ENCODE measurements at places on chromosomes 3 and 15. TPM values are rescaled to one million over a fixed set of nuclear protein-coding genes. Genes with fewer than 3 reads are reported as not detected.

Gene IMPG2
- total RNA-seq, result 3.3 TPM

Gene PLA2G4B
- total RNA-seq, result 2.4 TPM

GRCh38 chr15:61033940-61034677 lies 195.0 kb downstream of the RORA start:
- no peak for DNase-seq

Gene SRP14
- total RNA-seq, result 102 TPM

DNA sequence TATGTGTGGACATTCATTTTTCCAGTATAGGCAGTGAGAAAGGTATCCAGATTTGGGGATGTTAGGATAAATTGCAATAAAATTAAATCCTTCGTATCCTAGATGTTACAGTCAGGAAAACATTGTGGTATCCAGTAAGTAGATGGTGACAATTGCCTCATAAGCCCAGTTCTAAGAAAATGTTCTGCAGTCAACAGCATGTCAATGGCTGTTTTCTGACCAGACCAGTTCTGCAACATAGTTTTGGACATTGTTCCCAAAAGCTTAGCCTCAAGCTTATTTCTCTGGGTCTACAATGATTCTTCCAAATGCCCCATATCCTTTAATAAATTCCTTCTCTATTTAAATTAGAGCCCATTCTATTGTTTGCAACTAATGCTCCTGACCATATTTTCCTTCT lies 480.7 kb downstream of the FHIT start:
- no peak for DNase-seq

GRCh38 chr3:122947196-122947595 lies 80.4 kb downstream of the SEMA5B start:
- no peak for DNase-seq

- DNase-seq, result no peak
These were observed 905.8 kb downstream of the IGSF11 start for GRCh38 chr3:118128886-118129285.

DNA sequence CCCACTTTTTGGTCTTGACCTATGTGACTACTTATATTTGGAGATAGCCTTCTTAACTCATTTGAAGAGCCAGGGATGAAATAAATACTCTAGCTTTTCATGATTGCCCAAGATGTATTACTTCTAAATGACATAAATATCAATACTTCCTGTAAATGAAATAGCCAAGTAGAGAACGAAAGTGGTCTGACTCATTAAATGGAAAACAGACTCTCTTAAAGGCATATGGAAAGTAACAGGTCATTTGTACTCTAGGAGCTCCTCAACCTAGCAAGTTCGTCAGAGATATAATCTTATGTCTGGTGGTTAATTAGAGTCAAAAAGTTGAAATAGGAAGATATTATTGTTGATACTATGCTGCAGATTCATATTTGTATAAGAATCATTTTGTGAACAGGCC lies 1105.4 kb downstream of the TUSC7 start:
- DNase-seq, result no peak

- DNase-seq, result no peak
These were observed 19.1 kb upstream of the SPINK8 start for GRCh38 chr3:48352546-48352945.

GRCh38 chr3:100400419-100400779 lies 490 bp downstream of the TOMM70 start:
- DNase-seq, result peak; percentile 8

DNA sequence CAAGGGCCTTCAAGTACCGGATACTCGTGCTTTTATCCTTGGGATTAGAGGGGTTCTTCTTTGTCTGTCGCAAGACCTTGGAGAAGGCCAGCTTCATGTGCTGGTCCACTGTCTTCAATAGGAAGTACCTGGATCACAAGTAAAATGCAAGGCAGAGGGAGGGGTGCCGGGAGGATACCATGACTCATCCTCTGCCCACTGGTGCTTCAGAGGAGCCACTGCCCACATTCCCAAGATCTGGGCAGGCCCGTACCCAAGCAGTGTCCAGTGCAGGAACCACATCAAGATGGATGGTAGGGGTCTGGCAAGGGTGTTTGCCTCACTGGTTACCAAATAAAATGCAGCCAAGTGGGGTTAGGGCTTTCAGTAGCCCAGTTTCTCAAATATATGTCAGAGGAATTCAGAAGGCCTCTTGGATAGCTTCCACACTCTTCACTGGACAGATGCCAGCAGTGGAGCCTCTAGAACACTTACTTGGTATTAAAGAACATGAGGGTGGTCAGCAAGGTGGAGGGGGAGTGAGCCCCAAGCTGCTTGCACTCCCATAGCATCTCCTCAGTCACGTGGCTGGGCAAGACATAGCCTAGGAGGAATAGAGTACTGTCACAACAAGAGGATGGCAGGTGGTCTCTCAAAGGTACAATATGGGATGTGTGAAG lies 3.6 kb upstream of the IMPDH2 start:
- DNase-seq, result no peak

DNA sequence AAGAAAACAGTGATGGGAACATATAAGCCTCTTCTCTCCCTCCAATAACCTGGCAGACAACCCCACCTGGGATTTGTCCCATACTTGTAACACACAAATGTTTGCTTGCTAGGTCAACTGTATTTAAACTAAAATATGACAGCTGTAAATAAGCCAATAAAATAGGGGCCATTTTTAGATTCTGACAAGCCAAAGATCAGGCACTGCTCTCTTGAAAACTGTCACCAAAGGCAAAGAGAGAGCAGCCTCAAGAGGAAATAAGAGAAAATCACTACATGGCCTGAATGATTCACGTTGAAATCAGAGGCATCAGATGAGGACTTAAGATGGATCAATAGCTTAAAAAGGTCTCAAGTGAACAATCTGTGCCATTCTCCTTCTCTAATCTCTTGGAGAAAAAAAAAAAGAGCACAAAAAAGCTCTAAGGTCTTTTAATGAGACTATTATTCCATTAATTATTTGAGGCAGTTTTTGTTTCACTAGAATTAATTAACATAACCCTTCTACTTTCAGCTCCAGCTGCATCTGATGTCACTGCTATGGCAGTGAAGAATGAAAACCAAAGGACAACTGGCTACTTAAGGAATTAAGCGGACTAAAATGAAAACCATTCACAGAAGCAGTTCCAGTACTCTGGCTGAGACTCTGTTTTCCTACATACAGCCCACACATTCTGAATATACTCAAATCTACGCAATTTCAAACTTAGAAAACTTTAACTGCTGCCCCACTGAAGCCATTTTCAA lies 19.0 kb downstream of the MYO5A start:
- no peak for DNase-seq

- DNase-seq, result no peak
These were observed 67.4 kb downstream of the RPLP1 start for GRCh38 chr15:69520067-69520466.

GRCh38 chr3:121481106-121481880 lies 64.5 kb downstream of the POLQ start:
- DNase-seq, result no peak

DNA sequence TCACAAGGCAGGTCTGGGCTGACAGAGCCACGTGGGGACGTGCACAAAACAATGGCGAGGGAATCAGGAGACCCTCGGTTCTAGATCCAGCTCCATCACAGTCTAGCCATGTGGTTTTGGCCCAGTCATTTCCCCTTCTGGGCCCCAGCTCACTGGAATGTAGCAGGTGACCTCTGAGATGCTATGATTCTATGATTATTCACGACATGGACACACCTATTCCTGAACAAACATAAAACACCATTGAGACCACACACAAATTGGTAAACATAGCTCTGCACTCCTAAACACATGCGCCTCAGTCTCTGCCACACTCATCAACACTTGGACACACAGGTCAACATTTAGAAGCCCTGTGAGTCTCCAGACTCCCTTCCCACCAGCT lies 9.0 kb downstream of the IGDCC4 start:
- no peak for DNase-seq

Gene SMCO1
- not detected for total RNA-seq

Gene ALAS1
- total RNA-seq, result 51.4 TPM

DNA sequence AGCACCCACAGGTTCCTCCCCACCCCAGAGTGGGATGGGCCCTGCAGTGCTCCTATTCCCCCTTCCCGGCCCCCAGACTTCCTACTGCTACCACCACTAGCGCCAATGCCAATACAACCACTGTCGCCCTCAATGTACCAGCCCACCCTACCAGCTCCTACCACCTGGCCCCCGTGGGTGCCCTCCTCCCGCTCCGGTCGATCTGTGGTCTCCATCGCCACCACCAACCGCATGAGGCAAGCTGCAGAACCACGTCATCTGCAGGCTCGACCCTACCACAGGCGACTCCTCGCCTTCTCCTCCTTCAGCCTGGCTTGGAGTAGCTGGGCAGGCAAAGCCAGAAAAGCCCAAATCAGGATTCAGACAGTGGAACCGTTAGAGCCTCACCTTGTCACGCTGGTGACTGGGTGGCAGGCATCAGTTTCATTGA lies 179.3 kb downstream of the POTEB3 start:
- no peak for DNase-seq

Gene EOMES
- 6.9 TPM for total RNA-seq

GRCh38 chr15:43219929-43220928 lies 589 bp downstream of the EPB42 start:
- no peak for DNase-seq

Gene PLSCR2
- total RNA-seq, result not detected

DNA sequence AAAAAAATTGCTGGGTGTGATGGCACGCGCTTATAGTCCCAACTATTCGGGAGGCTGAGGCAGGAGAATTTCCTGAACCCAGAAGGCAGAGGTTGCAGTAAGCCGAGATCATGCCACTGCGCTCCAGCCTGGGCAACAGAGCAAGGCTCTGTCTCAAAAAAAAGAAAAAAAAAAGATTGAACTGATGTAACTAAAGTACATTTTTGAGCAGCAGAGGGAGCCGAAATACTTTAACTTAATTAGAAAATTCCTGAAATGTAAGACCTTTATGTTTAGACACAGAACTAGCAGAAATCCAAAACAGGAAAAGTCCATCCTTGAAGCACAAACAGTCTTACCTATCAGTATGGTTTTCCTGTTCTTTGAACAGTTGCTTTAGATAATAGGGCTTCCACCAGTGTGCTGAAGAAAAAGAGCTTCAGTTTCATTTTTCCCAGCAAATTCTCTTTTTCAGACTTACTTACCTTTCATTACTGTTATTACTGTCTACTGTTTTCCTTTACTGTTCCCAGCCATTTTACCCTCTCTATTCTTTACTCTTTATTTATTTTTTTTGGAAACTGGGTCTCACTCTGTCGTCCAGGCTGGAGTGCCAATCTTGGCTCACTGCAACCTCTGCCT lies 33.4 kb upstream of the ZNF609 start:
- no peak for DNase-seq

DNA sequence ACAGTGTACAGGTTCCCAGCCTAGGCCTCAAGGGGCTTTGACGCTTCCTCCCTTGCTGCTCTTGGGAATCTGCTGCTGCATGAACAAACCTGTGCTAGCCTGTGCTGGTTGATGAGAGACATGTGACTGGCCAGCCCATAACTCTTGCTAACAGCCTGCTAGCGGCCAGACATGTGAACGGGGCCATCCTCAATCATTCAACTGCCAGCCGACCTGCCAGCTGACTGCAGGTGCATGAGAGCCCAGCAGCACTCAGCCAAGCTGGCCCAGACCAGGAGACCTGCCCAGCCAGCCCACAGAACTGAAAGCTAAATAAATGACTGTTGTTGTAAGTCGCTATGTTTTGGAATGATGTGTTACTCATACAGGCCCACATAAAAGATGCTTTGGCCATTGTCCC lies 82.4 kb upstream of the DLG1 start:
- DNase-seq, result no peak

DNA sequence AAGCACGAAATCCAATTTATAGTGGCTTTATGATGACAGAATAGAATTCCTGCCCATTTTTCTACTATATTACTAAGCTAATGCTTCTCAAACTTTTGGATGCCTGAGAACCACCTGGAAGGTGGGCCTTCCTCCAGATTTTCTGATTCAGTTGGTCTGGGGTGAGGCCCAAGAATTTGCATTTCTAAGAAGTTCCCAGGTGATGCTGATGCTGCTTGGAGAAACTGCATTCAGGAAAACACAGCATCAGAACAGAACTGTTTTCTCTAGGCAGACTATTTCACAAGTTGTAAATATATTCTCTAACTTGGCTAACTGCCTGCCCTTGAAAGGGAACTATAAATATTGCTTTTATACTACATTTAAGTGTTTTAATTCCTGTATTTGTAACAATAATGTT lies 644.9 kb upstream of the DPPA4 start:
- no peak for DNase-seq

DNA sequence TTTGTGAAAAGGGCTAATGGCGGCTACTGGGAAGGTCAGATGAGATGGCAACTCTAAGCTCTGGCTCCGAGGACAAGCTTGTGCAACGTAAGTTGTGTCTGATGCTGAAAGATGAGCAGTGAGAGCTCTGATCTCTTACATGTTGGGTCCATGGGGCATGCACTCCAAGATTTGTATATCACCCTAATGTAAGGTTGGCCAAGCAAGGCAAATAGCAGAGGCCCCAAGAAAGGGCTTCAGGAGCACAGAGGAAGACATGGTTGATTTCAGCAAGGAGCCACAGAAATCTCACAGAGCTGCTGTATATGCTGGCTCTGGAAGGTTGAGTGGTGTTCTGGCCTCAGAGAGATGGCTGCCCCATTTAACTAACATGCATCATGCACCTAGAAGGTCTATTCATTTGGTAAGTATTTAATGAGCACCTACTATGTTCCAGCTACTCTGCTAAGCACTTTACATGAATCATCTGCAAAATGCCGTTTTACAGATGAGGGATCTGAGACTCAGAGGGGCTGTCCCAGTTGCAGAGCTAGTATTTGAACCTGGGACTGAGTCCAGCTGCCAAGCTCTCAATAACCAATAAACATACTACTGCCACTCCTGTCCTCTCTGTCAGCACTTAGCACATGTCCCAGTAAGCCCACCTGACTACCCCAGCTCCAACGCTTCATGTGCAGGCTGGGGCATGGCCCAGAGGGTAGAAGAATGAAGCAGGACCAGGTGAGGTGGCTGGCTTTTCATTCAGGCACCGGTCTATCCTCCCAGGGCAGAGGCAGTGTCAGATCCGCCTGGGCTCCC lies 27.8 kb upstream of the ATP2B2 start:
- DNase-seq, result no peak

DNA sequence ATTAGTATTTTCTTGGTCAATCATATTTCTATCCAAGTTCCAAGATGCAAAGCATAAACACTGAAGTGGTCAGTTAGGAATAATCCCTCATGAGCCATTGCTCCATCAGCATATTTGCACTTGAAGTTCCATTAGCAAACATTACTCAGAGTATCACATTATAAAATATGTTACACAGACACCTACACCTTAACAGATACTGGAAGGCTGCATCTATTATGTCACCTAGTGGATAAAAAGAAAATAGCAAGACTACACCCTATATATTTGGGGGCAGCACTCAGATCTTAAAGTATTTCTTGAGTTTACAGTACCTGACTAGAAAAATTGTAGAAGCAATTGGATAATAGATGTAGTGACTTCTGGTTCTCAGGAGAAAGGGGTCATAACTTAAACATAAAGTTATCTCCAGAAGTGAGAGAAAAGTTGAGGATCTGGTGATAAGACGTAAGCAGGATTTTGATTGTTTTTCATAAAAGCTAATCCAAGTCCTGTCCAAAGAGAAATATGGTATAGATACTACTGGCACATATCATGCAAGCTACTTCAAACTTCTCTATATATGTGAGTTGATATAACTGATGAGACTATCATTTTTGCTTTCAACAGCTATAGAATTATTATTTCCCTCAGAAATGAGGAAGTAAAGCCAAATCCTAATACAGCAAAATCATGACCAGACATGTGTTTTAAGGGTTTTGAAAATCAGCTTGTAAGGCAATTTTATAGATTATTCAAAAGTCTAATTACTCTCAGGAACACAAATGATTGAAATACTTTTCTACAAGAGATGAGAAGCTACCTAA lies 422.2 kb downstream of the GBE1 start:
- DNase-seq, result no peak

Measured in frontal cortex (tissue), 4 donors.